Activated naive CD4-positive, alpha-beta T cell (primary cell): ENCODE measurements at places on chromosomes 2 and 18.

DNA sequence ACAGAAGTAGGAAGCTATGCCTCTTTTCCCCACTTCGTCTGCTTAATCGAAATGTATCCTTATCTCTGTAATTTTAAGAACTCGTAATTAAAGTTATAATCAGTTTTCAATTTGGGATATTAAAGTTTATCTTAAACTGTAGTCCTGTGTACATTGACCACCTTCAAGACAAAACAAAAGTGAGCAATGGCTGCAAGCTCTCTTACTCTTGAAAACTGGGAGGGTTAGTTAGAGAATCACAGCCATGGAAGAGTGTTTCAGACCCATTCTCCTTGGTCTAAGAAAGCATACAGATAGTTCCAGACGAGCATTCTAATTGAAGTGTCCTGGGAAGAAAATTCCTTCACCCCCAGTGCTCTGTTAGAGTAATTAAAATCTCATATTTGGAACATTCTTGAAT, 2.0 kb downstream of the KCMF1 start:
- DNase-seq, result no peak

GRCh38 chr2:143071185-143071876, 57.9 kb upstream of the ARHGAP15 start:
- no peak for DNase-seq

GRCh38 chr18:48833701-48834412, 116.9 kb downstream of the SMAD7 start:
- peak; percentile 32 for DNase-seq

DNA sequence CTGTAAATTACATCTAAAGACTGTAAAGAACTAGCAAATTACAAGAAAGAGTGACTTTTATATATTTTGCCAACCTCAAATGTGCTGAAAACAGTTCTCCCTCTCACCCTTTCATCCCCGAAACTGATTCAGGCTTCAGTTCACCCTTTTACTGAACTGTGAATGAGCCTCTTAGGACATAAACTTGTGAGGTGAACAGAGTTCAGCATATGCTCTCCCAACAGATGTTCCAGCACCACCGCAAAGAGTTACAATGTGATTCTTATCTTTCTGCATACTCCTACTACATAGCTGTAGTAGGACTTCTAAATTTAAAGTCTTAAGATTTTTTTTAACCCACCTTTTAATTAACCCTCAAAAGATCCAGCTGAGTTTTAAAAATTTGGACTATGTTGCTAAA, 1.2 kb upstream of the ZCCHC2 start:
- no peak for DNase-seq

DNA sequence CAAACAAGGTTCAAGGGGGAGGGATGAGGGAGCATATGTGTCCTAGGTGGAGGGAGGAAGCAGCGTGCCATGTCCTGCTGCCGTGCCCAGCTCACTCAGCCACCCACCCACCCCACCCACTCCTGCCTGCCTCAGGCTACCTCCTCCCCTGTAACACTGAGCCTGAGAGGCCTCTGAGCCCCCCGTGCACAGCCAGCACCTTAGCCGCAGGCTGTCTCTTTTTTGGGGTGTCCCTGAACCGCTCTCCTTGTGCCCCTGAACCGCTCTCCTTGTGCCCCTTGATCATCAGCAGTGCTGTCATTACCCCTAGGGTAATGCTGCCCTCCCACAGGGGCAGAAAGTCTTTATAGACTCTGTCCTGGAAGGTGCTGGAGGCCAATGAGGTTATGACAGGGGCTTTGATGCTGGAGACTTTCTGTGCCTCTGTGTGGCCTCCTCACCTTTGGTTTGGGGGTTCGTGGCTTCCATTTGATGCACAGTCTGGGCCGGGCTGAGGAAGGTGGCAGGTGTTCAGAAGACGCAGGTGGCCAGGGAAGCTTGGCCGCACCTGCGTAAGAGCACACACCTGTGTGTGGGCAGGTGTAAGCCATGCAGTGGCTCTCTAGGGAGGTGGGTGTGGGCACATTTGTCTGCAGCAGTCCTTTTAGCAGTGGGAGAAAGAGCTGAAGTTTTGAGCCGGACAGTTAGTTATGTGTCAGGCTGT, 140.0 kb downstream of the SEPTIN10 start:
- DNase-seq, result no peak
